ENCODE measurements at places on chromosomes 5 and 9.

DNA sequence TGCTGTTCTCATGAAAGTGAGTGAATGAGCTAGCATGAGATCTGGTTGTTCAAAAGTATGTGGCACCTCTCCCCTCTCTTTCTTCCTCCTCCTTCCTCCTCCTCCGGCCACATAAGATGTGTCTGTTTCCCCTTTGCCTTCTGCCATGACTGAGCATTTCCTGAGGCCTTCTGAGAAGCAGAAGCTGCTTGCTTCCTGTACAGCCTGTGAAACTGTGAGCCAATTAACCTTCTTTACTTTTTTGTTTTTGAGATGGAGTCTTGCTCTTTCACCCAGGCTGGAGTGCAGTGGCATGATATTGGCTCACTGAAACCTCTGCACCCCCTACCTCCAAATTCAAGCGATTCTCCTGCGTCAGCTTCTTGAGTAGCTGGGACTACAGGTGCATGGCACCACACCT is 6.1 kb downstream of the S100Z start:
- DNase-seq = no peak

- DNase-seq = no peak
Observed at GRCh38 chr5:136198453-136198852, 5.5 kb upstream of the SMIM32 start.

DNA sequence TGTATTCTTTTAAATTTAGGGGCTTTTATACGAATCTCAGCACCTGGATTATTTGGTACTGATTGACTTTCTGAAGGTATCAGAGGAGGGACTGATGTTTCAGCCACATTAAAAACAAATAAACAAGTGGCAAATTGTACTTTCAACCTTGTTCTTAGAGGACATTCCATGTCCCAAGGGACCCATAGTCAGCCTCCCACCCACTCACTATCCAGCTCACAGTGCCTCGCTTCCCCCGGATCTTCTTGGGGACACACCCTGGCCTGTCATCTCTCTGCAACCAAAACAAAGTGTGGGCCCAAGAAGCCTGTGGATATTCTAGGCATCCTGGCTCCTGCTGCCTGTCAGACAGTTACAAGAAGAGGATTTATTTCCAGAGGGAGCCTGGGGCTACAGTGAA is 8.8 kb upstream of the BOD1 start:
- DNase-seq = no peak

DNA sequence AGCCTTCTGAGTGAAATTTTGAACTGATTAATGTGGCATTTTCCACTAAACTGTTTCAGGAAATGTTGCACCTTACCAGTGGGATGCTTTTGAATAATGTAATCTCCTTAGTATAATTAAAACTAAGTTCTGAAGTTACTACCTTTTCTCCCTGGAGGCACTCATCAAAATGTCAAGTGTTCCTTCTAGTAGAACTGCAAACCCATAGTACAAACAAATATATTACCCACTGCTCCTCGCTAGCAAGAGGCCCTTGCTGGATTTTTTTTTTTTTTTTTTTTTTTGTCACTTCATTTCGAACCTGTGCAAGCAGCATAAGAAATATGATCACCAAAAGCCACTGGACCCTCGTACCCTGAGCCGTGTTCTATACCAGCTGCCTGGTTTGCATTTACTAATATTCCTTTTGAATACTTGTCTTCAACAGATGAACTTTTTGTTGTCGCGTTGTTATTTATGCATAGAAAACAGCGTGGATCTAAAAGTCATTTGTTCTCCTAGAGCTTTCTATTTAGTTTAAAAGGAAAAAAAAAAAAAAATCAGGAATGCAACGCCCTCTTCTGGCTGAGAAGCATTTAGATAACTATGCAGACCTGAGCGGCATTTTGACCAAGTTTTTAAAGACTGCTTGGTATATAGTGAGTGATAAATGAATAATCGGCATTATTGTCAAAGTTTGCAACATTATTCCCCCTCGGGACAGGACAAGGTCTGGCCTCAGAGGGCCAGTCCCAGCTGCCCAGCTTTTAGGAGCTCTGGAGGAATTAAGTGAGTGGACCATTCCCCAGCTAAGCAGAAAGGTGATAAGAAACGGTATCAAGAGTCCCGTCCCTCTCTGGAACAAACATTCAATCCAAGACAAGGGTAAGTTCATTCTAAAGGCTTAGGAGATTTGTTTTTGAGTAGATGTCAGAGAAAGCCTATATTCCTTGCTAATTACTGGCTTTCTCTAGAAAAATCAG is 162.5 kb upstream of the KIF2A start:
- peak; percentile 52 for DNase-seq

- DNase-seq = no peak
Observed at GRCh38 chr5:57509501-57510260, 27.1 kb upstream of the ACTBL2 start.

Measured in muscle of back (tissue), 13 donors.